ENCODE measurements at places on chromosomes 16 and 17.
A peak's percentile ranks its signal among the peaks of the same experiment; 100 is the strongest.

DNA sequence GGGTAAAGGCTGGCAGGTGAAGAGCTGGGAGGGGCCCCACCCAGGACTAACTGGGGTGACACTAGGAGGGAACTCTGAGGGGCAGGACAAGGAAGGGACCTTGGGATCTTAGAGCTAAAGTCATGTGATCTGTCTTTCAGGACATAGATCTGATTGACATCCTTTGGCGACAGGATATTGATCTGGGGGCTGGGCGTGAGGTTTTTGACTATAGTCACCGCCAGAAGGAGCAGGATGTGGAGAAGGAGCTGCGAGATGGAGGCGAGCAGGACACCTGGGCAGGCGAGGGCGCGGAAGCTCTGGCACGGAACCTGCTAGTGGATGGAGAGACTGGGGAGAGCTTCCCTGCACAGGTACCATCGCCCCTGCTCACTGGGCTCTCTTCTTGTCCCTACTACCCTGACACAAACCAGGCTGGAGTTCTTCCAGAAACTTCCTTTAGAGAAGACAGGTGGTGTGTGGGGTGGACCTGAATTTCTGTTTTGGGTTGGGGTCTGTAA, 8.1 kb downstream of the NFE2L1 start:
- no peak for DNase-seq

DNA sequence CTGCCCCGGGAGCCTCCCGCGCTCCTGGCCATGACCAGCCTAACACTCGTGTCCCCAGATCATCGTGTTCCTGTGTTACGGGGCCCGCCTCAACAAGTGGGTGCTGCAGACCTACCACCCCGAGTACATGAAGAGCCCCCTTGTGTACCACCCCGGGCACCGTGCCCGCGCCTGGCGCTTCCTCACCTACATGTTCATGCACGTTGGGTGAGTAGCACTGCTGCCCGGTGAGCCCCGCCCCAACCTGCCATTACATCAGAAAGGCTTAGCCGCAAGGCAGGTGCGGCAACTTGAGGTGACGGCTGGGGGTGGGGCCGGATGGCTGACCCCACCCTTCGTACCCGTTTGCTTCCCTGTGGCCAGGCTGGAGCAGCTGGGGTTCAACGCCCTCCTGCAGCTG, 1.4 kb downstream of the RHBDL1 start:
- peak; percentile 82 for DNase-seq

DNA sequence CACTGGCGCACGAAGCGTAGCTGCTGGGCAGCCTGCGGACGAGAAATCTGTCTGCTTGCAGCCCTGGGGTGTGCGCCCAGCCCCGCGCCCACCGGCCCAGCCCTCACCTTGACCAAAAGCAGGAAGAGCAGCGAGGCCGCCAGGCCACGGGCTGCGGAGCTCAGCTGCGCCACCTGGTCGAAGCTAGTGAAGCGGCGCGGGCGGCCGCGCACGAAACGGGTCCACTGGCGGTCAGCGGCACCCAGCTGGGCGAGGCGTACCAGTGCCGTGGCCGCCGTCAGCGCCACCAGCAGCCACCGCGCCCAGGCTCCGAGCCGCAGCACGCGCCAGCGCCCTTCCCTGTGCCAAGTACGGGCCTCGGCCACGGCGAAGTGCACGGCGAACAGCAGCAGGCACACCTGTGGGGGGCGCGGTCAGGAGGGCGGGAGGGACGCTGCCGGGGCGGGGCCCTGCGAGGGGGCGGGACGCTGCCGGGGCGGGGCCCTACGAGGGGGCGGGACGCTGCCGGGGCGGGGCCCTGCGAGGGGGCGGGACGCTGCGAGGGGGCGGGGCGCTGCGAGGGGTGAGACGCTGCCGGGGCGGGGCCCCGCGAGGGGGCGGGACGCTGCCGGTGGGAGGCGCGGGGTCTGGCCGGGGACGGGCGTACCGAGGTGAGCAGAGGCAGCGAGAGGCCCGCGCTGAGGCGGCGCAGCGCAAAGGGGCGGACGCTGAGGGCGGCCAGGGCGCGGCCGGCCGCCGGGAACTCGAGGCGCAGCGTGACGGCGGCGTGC, 43.2 kb downstream of the TSC2 start:
- DNase-seq = no peak

DNA sequence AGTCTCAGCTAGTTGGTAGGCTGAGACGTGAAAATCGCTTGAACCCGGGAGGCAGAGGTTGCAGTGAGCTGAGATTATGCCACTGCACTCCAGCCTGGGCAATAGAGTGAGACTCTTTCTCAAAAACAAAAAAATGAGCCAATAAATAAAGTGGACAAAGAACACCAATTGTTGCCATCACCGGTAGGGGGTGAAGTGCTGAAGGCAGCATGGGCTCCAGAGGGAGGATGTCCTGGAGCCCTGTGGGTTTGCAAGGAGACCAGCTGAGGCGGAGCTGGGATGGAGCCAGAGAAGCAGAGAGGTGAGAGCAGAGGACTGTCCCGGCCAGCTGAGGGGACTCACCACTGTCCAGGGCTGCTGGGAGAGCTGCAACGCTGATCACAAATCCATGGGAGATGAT, 13.8 kb downstream of the CHST6 start:
- no peak for DNase-seq

- DNase-seq = no peak
Measured at GRCh38 chr16:83010776-83011720, 384.3 kb downstream of the CDH13 start.

- no peak for DNase-seq
Measured at GRCh38 chr16:560204-560700, at the start of gene PRR35. Gene PRR35 (plus strand): TSS chr16:560394. CDS start chr16:563295, 2,901 bp downstream.

DNA sequence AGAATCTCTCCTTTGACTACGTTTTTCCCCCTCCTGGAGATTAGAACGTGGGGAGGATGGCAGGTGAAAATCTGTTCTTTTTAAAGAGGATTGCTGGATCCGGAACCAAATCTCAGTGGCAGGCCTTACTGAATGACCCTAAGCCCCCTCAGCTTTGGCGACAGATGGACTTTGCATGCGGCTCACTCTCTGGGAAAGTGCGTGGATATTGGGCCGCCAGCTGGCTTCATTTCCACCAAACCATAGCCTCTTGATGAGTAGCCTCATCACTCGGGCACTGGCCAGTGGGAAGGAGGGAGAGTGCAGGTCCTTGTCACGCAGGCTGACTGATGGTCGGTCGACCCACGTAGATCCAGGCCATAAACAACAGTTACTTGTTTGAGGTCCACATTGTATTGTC, 31.3 kb upstream of the CCDC182 start:
- DNase-seq = no peak

DNA sequence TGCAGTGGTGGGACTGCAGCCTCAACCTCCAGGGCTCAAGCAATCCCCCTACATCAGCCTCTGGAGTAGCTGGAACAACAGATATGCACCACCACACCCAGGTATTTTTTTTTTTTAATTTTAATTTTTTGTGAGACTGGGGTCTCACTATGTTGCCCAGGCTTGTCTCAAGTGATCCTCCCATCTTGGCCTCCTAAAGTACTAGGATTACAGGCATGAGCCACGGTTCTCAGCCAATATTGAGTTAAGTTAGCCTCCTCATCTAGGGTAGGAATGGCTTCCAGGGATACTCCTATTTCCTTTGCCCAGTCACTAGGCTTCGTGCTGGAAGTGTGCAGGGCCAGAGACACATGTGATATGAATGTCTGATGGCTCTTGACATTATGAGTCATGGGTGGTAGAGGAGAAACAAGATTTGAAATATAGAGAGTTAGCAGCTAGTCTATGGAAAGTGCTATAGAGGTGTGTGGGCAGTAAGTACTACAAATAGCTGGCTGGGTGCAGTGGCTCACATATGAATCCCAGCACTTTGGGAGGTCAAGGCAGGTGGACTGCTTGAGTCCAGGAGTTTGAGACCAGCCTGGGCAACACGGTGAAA, 8.0 kb upstream of the HES7 start:
- no peak for DNase-seq

GRCh38 chr16:73059779-73060615, 12.1 kb upstream of the ZFHX3 start:
- no peak for DNase-seq

DNA sequence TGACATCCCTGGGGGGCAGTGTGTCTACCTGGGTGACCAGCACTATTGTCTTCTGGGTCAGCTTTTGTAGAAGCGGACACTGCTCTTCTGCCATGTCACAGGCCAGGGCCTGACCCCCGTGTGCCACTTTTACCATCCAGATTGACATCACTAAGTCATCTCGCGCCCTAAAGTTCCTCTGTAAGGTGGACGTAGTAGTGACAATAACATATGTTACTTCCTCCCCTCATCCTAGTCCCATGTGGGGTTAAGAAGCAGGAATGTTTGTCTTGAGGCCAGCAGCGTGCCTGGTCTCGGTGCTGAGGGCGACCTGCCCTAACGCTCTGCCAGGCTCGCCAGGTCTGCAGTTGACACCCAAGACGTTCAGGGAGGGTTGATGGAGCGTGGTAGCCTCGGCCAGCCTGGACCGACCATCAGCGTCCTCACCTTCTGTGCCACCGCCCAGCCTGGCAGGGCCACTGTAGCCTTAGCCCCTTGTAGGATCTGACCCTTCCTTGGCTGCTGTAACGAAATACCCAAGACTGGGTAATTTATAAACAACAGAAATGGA, 20.7 kb downstream of the GAA start:
- DNase-seq = no peak

DNA sequence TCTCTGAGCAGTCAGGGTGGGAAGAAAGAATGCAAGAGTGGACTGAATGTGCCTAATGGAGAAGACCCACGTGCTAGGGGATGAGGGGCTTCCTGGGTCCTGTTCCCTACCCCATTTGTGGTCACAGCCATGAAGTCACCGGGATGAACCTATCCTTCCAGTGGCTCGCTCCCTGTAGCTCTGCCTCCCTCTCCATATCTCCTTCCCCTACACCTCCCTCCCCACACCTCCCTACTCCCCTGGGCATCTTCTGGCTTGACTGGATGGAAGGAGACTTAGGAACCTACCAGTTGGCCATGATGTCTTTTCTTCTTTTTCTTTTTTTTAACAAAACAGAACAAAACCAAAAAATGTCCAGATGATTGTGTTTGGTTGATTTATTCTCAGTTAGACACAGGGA, 14.1 kb downstream of the IGFBP4 start:
- no peak for DNase-seq

All from NCI-H510A (cell line).